ENCODE measurements at places on chromosomes 16 and 17. TPM values are rescaled to one million over a fixed set of nuclear protein-coding genes. Genes with fewer than 3 reads are reported as not detected.

The KNOP1 gene
- total RNA-seq, result 16.8 TPM

The NKD1 gene
- 1.3 TPM for total RNA-seq

The TNS4 gene
- 3.5 TPM for total RNA-seq

The WFIKKN1 gene
- 1.8 TPM for total RNA-seq

The ITGB4 gene
- 0.96 TPM for total RNA-seq

The TMEM100 gene
- total RNA-seq, result not detected

Data from activated CD4-positive, alpha-beta T cell treated with anti-CD3 and anti-CD28 coated beads, Interleukin-2, amount 10 ng/mL, durations not matched to agents 7 days and 5 days (primary cell).